Common myeloid progenitor, CD34-positive (primary cell): ENCODE measurements at places on chromosomes 1 and 21.
A peak's percentile ranks its signal among the peaks of the same experiment; 100 is the strongest.

GRCh38 chr1:109850194-109850593 is 60.5 kb upstream of the CSF1 start:
- H3K27me3 ChIP-seq: no peaks in the 10 kb centered on the region
- H3K36me3 ChIP-seq: no peaks in the 10 kb centered on the region
- H3K4me3 ChIP-seq: no peak overlapping the region
- no peak for DNase-seq

DNA sequence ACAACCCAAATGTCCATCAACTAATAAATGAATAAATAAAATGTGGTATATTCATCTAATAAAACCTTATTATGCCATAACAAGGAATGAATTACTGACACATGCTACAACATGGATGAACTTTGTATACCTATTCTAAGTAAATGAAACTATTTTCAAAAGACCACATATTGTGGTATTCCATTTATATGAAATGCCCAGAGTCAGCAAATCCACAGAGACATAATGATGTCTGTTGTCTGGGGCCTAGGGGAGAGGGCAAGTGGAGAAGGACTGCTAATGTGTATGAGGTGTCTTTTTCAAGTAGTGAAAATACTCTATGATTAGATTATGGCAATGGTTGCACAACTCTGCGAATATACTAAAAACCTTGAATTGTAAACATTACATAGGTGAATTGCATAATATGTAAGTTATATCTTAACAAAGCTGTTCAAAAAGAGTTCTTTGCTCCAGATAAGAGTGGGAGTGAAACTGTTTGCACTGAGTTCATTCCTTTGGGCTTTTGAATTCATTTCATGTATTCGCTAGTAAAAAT is 464.2 kb downstream of the NUF2 start:
- no peaks in the 10 kb centered on the region for H3K36me3 ChIP-seq
- H3K27me3 ChIP-seq: no peaks in the 10 kb centered on the region
- no peak overlapping the region for H3K4me3 ChIP-seq
- DNase-seq: no peak

- no peak overlapping the region for H3K27ac ChIP-seq
- H3K36me3 ChIP-seq: no peaks in the 10 kb centered on the region
- no peak overlapping the region for H3K4me3 ChIP-seq
- no peak for DNase-seq
- no peaks in the 10 kb centered on the region for H3K27me3 ChIP-seq
- peaks cover 11% of the 10 kb centered on the region for H3K4me1 ChIP-seq
Measured at GRCh38 chr1:59967780-59968179, 41.2 kb upstream of the CYP2J2 start.

GRCh38 chr1:180252638-180253536 is 22.8 kb downstream of the LHX4 start:
- no peak overlapping the region for H3K27ac ChIP-seq
- H3K27me3 ChIP-seq: no peaks in the 10 kb centered on the region
- no peaks in the 10 kb centered on the region for H3K36me3 ChIP-seq
- peak; percentile 75 for DNase-seq
- H3K4me3 ChIP-seq: no peak overlapping the region
- no peaks in the 10 kb centered on the region for H3K4me1 ChIP-seq
